ENCODE measurements at places on chromosomes 12 and 14.

DNA sequence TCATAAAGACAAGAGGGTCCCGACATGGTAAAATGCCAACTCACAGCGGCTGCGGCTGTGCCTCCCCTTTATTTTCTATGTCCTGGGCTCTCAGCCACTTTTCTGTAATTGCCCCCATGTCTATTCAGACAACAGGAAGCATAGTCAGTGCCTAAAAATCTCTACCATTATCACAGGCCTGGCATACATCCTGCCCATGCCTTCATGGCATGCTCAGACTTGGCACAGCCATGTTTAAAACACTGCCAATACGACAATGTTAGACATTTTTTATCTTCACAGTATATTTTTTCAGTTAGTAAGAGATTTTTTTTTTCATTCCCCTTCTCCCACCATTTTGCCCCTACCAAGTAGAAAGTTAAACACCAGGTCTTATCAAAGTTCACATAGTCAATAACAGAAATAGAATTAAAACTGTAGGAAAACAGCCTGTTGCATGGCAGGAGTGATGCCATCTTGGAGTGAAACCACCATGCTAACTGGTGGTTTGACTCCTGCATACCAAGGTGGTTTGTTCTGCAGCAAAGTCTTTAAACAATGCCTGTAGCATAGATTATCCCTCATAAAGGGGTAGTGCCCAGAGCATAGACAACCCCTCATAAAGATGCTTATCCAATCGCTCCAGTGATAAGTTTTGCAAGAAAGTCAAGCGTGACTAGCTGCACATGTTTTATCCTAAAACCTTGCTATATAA lies 18.9 kb upstream of the CERS5 start:
- H3K4me3 ChIP-seq: no peak overlapping the region
- no peaks in the 10 kb centered on the region for H3K27me3 ChIP-seq

DNA sequence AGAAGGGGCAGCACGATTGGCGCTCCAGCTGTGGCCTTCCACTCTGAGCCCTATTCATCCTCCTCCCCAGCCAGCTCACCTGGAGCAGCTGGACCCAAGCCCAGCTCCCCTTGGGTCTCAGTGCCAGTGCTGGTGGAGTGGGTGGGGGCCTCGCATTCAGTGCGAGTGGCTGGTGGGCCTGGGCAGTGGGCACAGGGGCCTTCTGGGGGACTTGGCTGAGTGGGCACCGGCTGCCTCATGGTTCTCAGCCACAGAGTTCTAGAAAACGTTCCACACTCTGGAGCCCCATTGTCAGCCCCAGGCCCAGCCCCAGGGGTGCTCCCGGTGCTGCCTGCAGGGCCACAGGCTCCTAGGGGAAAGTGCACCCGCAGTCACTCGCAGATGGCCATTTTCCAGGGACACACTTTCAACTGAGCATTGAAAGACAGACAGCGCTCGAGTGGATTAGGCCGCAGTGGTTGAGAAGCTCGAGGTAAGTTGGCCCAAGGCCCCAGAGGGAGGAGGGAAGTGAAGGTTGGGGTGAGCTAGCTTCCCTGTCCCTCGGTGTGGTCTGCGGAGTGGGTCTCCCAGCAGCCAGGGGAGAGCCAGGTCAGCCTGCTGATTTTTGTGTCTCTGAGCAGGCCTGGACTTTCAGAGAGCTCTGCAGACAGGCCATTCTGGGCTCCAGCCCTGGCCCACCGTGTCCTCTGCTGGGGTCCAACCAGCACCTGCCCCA lies 3.8 kb downstream of the CLBA1 start:
- no peak for DNase-seq
- H3K36me3 ChIP-seq: peaks cover 4% of the 10 kb centered on the region
- H3K4me3 ChIP-seq: no peak overlapping the region
- no peak overlapping the region for H3K27ac ChIP-seq

DNA sequence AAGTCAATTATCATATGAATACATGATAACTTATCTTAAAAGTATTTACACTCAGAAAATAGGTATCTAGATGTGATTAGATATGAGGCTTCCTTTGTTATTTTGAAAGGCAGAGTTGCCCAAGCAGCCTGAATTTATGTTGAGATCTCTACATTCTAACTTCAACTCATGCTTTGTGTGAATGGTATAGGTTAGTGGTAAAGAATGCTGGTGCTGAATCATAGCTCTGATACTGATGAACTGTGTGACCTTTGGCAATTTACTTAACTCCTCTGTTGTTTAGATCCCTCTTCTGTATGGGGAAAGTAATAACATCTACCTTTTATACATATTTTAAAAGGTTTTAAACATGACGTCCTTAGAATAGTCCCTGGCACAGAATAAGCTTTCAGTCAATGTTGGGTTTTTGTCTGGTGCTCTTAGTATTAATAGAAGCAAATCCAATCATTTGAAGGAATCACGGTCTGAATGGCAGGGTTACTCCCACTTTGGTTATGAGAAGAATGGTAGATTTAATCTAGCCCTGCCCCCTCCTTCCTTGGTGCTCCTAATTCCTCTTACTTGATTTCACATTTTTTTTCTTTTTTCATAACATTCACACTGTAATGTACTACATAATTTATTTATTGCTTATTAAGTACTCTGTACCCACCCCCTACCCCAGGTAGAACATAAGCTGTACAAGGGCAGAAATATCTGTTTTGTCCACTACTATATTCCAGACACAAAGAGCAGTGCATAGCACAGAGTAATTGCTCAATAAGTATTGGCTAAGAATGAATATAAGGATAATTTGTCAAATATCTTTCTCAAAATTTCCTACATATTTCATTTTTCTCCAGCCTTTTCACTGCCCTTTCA lies 203.3 kb upstream of the KRR1 start:
- no peaks in the 10 kb centered on the region for H3K36me3 ChIP-seq
- no peaks in the 10 kb centered on the region for H3K4me1 ChIP-seq
- H3K4me3 ChIP-seq: no peak overlapping the region
- DNase-seq: no peak
- H3K27me3 ChIP-seq: no peaks in the 10 kb centered on the region

DNA sequence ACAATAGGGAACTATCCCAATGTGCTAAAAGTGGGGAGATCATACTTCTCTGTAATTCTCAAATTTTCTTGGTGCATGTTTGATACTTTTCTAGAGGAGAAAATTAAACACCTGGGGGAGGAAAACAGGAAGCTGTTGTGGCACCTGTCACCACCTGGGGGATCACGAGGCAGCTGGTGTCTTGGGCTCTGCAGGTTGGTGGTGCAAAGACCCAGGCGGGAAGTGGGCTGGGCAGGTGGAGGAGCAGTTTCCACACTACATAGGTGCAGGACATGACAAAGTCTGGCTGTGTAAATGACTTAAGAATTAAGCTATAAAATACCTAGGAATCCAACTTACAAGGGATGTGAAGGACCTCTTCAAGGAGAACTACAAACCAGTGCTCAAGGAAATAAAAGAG lies 23.2 kb downstream of the PEX5 start:
- no peaks in the 10 kb centered on the region for H3K27me3 ChIP-seq
- DNase-seq: no peak
- no peaks in the 10 kb centered on the region for H3K4me1 ChIP-seq

DNA sequence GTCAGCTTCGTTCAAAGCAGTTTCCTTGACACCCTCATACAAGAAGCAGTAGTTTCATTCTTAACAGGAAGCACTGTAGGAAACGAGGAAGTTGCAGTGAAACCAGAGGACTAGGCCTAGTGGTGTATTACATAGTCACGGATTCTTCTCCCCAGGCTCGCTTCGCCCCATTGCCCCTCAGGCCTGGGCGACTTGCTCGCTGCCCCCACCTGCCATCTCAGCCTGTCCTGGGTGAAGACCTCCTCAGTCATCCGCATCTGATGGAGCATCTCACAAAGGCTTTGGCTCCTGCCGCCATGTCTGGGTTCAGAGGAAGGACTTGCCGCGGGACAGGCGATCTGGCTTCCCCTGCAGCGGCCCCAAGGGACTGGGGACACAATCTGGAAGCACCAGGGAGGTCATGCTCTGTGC lies 93.5 kb downstream of the LMNTD1 start:
- H3K4me3 ChIP-seq: no peak overlapping the region
- H3K27me3 ChIP-seq: no peaks in the 10 kb centered on the region
- no peak for DNase-seq
- H3K4me1 ChIP-seq: no peaks in the 10 kb centered on the region
- H3K27ac ChIP-seq: no peak overlapping the region

DNA sequence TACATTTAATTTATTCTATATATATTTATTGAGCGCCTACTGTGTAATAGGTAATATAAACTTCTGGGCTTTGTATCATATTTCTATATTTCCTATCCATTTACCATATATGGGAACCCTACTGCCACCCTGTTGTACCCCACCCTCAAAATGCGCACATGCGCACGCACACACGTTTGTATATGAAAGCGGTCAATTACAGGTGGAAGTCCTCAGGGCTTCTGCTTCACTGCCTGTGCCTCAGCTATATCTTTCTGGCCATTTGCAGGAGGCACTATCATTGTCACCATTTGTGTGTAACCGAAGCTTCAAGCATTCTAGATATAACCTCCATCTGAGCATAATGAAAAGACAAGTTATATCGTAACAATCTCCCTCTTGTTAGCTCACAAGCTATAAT lies 31.3 kb upstream of the KCNMB4 start:
- no peaks in the 10 kb centered on the region for H3K27me3 ChIP-seq
- H3K27ac ChIP-seq: no peak overlapping the region
- no peak overlapping the region for H3K4me3 ChIP-seq
- H3K36me3 ChIP-seq: peaks cover 5% of the 10 kb centered on the region
- no peak for DNase-seq

DNA sequence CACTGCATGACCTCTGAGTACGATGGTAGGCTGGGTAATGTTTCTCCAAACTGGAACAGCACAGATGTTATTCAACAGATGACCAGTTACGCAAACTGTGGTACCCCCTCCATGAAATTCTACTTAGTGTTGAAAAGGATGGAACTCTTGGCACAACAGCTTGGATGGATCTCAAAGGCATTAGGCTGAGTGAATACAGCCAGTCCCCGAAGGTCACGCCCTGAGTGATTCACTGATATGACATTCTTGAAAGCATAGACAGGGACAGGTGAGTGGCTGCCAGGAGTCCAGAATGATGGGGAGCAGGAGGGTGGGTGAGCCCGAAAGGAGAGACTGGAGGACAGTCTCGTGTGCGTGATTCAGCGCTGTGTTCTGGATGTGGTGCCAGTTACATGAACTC lies 187.5 kb upstream of the TMEM132C start:
- no peak for DNase-seq
- H3K4me1 ChIP-seq: no peaks in the 10 kb centered on the region
- H3K36me3 ChIP-seq: no peaks in the 10 kb centered on the region
- H3K27ac ChIP-seq: no peak overlapping the region

GRCh38 chr12:1630133-1630826 lies 1.2 kb downstream of the WNT5B start:
- DNase-seq: peak; percentile 61
- H3K4me1 ChIP-seq: no peaks in the 10 kb centered on the region
- peaks cover 7% of the 10 kb centered on the region for H3K27me3 ChIP-seq
- no peak overlapping the region for H3K4me3 ChIP-seq
- H3K36me3 ChIP-seq: no peaks in the 10 kb centered on the region

DNA sequence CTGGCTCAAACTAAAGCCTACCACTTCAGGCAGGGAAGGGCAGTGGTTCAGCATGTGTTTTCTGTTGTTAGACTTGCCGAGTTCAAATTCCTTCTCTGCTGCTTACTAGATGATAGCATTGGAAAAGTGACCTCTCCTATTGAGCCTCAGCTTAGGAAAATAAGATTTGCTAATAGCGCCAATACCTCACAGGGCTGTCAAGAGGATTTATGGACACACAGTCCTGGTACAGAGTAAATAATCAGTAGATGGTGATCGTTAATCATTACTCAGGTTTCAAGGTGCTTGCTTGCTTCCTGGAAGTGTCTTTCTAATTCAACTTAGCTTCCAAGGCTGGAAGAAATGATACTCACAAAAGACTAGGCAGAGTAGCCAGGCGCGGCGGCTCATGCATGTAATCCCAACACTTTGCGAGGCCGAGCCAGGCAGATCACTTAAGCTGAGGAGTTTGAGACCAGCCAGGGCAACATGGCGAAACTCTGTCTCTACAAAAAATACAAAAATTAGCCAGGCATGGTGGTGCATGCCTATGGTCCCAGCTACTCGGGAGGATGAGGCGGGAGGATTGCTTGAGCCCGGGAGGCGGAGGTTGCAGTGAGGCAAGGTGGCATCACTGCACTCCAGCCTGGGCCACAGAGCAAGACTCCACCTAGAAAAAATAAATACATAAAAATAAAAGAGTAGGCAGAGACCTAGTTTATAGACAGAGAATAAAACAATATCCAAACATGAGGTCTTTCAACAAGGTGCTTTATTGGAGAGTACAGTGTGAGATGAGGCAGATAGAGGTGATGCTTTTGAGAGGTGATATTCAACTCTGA lies 6.0 kb downstream of the PLA2G1B start:
- peak overlapping the region; percentile 63 for H3K27ac ChIP-seq
- no peaks in the 10 kb centered on the region for H3K27me3 ChIP-seq
- no peak overlapping the region for H3K4me3 ChIP-seq
- H3K4me1 ChIP-seq: peaks cover 8% of the 10 kb centered on the region
- H3K36me3 ChIP-seq: no peaks in the 10 kb centered on the region
- DNase-seq: peak; percentile 77

DNA sequence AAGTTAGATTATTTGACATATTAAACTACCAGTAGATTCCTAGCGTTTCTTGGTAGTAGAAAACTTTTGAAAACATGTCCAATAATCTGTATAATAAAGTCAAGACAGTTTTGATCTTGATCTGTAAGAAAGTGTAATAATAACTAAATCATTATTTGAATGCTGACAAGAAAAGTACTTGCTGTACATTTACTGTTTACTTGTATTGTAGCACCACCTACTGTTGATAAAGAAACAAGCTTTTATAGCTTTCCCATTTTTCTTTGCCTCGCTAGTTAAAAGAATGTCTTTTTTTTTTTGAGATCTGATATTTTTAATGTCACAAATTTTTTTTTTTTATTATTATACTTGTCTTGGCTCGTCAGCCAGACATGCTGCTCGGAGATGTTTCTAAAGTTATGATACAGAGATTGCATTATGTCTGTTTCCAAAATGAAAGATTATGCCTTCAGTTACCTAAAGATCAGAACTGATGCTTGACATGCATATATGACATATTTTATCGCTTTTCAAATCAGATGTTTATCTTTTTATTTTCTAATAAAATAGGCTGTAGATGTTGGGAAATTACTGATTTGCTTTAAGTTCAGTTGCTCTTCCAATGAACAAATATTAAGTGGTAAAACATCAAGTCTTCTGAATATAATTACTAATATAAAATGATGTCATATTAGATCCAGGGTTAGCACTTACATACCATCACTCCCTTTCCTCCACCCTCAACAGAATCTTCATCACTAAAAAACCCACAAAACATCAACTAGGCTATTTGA lies 140.5 kb downstream of the AKAP6 start:
- H3K4me1 ChIP-seq: peaks cover 2% of the 10 kb centered on the region
- no peak for DNase-seq
- H3K27ac ChIP-seq: no peak overlapping the region
- H3K27me3 ChIP-seq: no peaks in the 10 kb centered on the region
- no peak overlapping the region for H3K4me3 ChIP-seq
- H3K36me3 ChIP-seq: no peaks in the 10 kb centered on the region

- DNase-seq: no peak
- H3K27me3 ChIP-seq: no peaks in the 10 kb centered on the region
- no peaks in the 10 kb centered on the region for H3K36me3 ChIP-seq
- no peaks in the 10 kb centered on the region for H3K4me1 ChIP-seq
Observed at GRCh38 chr12:96456265-96456974, 33.0 kb upstream of the CFAP54 start.

GRCh38 chr12:50720085-50720484 lies 43.8 kb upstream of the ATF1 start:
- H3K4me3 ChIP-seq: no peak overlapping the region
- DNase-seq: no peak
- H3K4me1 ChIP-seq: no peaks in the 10 kb centered on the region
- no peak overlapping the region for H3K27ac ChIP-seq
- H3K36me3 ChIP-seq: peaks cover 62% of the 10 kb centered on the region

Data from kidney (tissue), 22 donors.